ENCODE measurements at places on chromosomes 13 and 19.

DNA sequence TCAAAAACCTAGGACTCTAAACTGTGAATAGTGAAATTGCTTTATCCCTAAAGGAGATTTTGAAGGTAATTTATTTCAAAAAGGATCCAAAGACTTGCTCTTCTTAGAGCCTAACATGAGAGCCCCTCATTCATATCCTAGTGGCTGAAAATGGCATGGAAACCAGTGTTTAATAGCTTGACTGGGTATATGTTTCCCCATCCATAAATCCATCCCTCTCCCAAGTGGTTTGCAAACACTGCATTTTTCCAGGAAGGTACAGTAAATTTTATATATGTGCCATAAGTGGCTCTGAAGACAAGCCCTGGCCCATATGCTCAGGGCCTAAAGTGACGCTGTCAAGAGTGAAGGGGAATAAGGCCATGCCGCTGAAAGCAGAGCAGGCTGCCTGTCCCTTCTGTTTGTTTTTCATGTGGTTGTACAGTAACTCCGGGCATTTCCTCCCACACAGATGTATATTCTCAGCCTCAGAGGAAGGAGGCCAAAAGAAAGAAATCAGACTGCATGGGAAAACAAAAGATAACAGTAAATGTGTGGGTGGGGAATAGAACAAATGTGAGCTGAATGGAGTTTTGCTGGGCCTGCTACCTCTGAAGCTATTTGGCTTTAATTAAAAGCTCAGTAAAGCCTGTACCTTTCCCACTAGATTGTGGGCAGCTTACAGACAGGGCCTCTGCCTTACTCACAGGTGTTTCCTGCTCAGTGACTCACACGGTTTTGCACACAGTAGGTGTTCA lies 181.9 kb downstream of the PCDH9 start:
- no peak for DNase-seq

GRCh38 chr13:84670245-84670644 lies 788.0 kb upstream of the SLITRK1 start:
- DNase-seq, result no peak

DNA sequence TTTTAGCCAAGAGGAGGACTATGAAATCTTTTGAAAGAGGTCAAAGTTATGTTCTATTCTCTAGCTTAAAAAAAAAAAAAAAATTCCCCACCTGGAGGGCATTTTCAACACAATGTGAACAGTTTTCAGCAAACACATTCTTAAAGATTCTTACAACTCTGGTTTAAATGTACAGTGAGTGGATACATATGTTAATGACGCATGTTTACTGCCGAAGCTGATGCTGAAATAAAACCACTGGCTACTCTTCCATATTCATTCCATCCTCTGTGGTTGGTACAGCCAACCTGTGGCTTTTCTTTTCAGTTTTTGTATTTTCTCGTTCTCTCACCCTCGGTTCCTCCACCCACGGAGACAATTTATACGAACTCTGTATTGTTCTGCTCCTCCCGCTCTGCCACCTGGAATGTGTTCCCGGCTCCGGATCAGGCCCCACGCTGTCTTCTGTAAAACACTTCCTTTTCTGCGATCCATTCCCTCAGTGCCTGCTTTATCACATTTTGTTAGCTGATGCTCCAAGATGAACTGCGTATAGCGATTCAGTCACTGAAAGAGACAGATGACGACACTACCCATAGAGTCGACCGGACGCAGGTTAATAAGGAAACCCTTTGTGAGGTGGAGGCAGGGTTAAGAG lies 466.4 kb upstream of the ARGLU1 start:
- no peak for DNase-seq

DNA sequence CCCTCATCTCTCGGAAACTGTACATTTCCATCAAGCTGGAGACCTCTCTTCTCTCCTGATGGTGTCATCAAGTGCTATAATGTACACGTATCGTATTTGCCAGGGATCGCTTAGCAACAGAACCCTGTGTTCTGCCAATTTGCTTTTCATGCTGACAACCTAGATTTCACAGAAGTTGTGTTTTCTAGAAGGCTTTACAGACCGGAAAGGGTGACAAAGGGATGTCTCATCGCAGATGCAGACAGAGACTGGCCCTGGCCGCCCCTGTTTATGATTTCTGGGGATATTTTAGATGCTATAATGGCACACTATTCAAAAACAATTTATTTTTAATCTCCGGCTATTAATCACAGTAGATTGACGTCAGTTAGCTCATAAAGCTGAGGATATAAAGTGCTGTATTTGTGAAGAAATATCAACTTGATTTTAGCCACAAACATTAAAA lies 291.4 kb downstream of the IRS2 start:
- DNase-seq, result no peak

- no peak for DNase-seq
Measured at GRCh38 chr19:30739394-30739793, 367.2 kb downstream of the ZNF536 start.

DNA sequence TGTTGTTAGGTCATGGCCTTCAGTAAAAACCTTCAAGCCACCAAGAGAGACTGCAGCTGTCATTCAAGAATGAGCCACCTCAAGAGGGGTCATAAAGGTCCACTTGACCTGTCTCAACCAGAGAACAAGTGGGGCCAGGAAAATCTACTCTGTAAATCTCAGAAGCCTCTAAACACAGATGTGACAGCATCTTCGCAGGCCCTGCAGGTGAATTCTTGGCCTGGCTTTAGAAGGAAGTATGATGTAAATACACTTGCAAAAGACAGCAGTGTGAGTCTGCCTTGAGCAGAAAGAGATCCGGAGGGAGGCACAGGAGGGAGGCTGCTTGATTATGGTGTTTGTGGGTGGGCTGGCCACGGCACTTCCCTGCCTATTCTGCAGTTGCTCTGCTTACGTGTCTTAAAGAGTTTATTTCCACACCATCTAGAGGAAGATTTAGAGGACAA lies 1082.9 kb downstream of the UQCRFS1 start:
- no peak for DNase-seq

GRCh38 chr13:108609353-108609752 lies 20.1 kb upstream of the MYO16 start:
- DNase-seq, result no peak

DNA sequence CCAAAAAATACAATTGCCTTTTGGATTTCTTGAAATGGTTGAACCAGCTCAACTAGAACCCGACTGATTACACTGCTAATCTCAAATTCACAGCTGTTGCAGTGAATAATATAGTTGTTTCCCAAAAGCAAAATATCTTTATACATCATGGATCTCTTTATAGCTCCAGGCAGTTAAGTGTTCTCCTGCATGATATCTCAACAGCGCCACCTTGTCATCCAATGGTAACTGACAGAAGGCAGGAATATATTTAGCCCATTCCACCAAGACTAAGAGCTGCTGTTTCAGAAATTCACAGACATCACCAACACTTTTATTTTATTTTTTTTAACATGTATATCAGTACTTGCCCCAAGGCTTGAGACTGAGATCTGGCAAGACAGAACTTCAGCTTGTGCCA lies 1141.0 kb upstream of the PRR20A start:
- no peak for DNase-seq

DNA sequence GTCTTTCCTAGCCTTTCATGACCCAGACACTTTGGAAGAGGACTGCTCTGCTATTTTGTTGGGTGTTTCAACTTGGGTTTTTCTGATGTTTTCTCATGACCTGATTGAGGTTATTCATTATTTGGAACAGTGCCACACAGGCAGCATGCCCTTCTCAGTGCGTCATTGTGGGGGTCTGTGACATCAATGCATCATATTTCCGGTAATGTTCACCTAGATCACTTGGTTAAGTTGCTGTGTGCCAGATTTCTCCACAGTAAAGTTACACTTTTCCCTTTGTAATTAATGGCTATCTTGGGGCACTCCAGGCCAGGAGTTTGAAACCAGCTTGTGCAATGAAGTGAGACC lies 124.4 kb downstream of the SIPA1L3 start:
- no peak for DNase-seq

GRCh38 chr19:12987190-12987589 lies 8.1 kb upstream of the NFIX start:
- DNase-seq, result no peak

- no peak for DNase-seq
Measured at GRCh38 chr13:106587787-106588186, 19.9 kb upstream of the ARGLU1 start.

GRCh38 chr19:307793-308420 lies 16.7 kb upstream of the PLPP2 start:
- no peak for DNase-seq

- DNase-seq, result no peak
Measured at GRCh38 chr19:3672575-3672948, 27.7 kb downstream of the PIP5K1C start.

- no peak for DNase-seq
Measured at GRCh38 chr13:49455007-49455398, 10.9 kb downstream of the SETDB2 start.

GRCh38 chr13:94280349-94280748 lies 199.1 kb downstream of the DCT start:
- no peak for DNase-seq

DNA sequence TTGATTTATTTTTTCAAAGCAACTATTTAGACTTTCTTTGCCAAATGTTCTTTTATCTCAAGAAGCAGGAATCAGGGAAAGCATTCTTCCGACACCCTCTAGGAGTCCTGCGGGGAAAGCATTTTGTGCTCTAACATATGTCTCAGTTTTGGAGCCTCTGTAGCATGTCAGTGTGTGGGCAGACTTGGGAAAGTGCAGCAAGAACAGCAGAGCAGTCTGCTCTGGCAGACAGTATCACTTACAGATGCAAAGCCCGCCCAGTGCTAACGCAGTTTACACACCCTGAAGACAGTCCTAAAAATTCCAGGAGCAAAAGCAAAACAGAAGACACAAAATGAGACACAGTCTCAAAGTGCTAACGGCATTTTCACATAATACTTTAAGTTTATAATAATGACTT lies 393.5 kb downstream of the KLF12 start:
- no peak for DNase-seq

- DNase-seq, result no peak
Measured at GRCh38 chr19:3094601-3095440, 659 bp downstream of the GNA11 start.

GRCh38 chr13:75258159-75258782 lies 223.7 kb downstream of the TBC1D4 start:
- DNase-seq, result no peak

GRCh38 chr19:3808420-3809143 lies 22.4 kb upstream of the MATK start:
- DNase-seq, result no peak

- no peak for DNase-seq
Measured at GRCh38 chr13:48852911-48853727, 122.6 kb upstream of the FNDC3A start.

- no peak for DNase-seq
Measured at GRCh38 chr13:40682449-40683240, 16.2 kb upstream of the FOXO1 start.

DNA sequence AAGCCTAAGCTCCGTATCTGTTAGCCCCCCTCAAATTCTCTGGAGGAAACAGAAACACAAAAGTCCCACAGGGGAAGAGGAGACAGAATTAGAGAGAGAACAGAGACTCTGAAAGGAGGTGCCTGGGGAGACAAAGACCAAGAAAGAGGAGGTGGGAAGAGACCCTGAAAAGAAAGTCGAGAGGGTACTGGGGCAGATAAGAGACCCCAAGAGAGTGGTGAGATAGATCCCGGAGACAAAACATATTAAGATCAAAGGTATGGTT lies 915 bp upstream of the GRWD1 start:
- DNase-seq, result no peak

GRCh38 chr13:55500694-55501093 lies 1640.0 kb upstream of the PRR20A start:
- DNase-seq, result no peak

GRCh38 chr19:42251572-42252358 lies 3.2 kb downstream of the ERF start:
- no peak for DNase-seq

- no peak for DNase-seq
Measured at GRCh38 chr13:20702530-20702914, 977 bp upstream of the IL17D start.

GRCh38 chr19:24033963-24034342 lies 53.0 kb upstream of the ZNF254 start:
- no peak for DNase-seq

- peak; percentile 75 for DNase-seq
Measured at GRCh38 chr19:35781650-35782049, 6.3 kb downstream of the ARHGAP33 start.

GRCh38 chr19:48218997-48219396 lies 36.7 kb downstream of the CARD8 start:
- no peak for DNase-seq

- peak; percentile 79 for DNase-seq
Measured at GRCh38 chr19:3047496-3048189, 14.7 kb downstream of the TLE5 start.

GRCh38 chr13:42834946-42835345 lies 53.6 kb downstream of the FAM216B start:
- no peak for DNase-seq

GRCh38 chr13:66492479-66492878 lies 737.7 kb downstream of the PCDH9 start:
- DNase-seq, result no peak

DNA sequence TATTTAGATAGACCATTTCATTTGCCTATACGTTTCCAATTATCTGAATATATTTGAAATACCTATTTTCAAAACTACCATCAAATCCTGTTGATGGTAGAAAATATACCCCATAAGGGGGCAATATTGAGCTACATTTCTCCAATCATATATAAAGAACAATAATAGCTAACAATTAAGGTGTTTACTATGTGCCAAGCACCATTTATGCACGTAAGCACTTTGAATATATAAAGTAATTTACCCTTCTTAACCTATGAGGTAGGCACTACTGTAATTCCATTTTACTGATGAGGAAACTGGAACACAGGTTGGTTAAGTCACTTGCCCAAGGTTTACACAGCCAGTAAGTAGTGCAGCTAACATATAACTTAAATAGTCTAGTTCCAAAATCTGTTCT lies 79.2 kb downstream of the UBL3 start:
- no peak for DNase-seq

DNA sequence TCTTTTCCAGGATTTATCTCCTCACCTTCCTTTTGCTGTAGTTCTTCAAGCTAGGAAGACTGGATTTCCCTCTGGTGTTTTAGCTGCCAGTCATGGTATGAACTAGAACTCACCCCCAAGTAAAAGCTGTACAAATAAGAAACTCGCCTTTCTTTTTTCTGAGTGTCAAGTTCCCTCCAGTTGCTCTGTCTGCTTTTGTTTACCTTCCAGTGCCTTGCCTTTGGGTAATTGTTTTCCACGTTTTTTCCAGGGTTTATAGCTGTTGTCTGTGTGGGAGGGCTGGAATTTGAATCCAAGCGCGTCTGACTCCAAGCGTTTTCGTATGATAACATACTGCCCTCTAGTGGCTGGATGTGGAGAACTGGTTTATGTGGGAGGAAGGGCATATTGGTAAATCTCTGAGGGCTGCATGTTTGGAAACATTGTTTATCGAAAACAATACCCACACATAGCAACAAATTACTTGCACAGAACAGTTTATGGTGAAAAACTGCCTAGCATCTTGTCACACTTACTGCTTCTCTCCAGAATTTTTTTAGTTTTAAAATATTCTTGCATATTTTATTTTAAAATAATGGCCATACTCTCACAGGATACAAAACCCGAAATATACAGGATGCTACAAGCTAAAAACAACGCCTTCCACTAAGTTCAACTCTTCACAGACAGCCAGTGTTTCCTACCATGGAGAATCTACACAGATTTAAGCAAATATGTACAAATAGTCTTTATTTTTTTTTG lies 19.2 kb downstream of the RCN3 start:
- DNase-seq, result peak; percentile 74
